ENCODE measurements at places on chromosomes 7 and 10.

DNA sequence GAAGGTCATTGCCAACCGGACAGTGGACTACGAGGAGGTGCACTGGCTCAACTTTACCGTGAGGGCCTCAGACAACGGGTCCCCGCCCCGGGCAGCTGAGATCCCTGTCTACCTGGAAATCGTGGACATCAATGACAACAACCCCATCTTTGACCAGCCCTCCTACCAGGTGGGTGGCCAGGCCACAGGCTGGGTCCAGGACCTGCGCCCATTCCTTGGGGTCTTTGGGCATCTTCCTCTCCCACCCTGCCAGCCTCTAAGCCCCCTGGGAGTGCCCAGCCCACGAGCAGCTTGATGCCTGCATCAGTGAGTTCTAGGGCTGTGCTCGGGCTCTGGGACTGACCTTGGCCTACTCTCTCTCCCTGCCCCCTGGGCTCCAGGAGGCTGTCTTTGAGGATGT is 25.8 kb upstream of the VSIR start:
- no peak for DNase-seq

DNA sequence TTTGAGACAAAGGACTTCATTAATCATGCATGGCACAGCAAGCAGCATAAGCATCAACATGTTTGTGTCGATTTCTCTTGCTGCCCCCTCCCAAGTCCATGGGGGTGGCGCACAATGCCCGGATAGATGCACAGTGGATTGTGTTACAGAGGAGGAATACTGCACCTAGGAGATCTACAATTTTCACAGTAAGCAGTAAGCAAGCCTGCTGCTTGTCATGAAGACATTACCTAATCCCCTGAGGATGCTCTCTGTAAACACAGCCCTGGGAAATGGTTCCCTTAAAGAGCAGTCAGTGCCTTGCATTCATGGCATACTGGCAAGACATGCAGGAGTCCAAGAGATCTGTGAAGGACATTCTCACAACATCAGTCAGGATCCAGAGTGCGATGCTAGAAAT is 137.7 kb downstream of the ETV1 start:
- DNase-seq: no peak

GRCh38 chr10:1190052-1190395 is 133.8 kb downstream of the WDR37 start:
- DNase-seq: no peak

DNA sequence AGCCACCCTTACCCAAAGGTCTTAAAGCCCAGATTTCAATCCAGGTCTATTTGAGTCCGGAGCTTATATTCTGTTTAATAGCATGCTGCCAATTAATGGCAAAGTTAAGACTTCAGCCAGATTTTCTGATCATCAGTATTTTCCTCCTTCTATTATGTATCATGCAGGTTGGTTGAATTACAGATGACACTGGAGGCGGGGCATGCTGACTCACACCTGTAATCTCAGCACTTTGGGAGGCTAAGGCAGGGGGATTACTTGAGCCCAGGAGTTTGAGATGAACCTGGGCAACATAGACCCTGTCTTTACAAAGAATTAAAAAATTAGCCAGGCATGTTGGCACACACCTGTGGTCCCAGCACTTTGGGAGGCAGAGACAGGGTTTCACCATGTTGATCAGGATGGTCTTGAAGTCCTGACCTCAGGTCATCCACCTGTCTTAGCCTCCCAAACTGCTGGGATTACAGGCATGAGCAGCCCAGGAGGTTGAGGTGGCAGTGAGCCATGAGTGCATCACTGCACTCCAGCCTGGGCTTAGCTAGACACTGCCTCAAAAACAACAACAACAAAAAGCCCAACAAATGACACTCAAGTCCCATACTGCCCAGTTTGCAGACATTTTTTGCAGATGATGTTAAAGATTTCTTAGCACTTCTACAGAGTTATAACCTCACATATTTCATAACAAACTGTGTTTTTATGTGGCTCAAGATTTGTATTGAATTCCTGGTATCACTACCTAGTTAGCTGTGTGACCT is 62.5 kb downstream of the MCU start:
- DNase-seq: no peak

DNA sequence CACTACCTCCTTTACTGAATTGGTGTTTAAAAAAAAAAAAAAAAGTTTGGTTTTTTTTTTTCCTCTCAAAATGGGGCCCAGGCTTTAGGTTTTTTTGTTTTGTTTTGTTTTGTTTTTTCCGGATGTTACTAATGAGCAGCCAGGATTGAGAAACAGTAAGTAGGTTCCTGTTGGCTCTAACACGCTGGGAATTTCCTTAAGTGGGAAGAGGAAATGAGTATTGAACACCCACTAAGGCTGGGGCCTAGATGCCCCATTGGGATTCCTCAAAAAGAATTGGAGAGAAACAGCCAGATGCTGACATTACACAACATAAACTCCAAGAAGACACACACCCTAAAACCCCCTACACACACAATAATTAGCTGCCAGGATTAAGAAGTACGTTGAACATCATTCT is 102.2 kb upstream of the NANOS1 start:
- no peak for DNase-seq

DNA sequence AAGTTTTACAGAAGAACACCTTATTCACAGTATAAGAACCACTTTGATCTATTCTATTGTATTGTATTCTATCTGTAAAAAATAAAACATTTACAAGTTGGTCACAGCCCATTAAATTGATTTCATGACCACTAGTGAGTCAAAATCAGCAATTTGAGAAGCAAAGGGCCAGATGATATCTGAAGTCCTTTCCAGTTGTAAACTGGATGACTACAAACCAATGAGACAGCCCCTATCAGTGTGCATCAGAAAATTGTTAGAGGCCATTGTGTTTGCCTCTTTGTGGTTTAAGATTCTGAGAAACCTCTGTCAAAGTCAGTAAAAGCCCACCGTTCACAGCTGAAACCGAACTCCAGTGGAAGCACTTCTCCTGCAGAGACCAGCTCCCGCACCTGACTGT is 54.8 kb downstream of the TBXAS1 start:
- no peak for DNase-seq

DNA sequence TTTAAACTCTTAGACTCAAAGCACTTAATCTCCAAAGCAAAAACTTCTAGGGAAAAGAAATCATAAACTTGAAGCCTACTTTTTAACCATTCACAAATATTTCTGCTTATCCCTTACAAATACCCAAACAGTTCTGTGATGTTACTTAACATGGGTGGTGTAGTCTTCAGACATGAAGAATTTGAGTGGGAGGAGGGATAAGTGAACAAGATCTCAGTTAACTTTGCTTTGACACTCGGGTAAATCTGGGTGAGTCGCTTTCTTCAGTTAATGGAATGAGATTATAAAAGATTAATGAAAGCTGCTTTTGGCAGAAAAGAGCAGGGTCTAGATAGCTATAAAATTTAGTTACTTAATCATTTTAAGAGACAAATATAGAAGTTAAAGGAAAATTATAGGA is 47.5 kb downstream of the RNF133 start:
- DNase-seq: no peak

GRCh38 chr7:12637819-12638592 is 49.4 kb upstream of the ARL4A start:
- DNase-seq: no peak

DNA sequence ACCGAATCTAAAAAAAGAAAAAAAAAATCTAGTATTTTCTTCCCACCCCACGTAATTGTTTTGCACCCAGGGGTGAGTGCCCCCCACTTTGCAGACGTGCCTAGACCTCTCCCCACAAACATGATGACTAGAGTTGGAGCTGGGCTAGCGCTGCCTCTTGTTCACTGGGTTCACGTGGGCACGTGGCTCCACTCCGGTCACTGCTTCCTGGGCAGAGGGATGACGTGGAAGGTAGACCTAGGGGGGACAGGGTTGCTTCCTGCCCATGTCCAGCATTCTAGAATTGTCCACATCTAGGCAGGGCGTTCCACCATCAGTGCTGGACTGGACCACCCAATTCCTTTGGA is 861 bp upstream of the LIMK1 start:
- no peak for DNase-seq

DNA sequence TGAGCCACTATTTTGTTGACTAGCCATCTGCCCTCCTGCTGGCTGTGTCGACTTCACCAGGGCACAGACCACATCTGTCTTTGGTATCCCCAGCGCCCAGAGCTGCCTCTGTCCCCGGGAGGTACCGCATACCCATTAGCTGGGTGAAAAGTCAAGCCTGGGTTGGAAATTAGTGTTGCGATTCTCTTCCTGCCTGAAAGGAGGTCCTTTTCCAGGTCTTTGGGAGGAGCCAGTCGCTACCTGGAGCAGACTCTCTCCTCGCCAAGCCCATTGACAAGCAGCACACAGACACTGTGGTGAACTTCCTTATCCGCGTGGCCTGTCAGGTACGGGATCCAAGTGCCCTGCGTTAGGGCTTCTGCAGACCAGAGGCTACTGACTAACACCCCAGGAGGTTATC is 79.4 kb downstream of the TRRAP start:
- no peak for DNase-seq

DNA sequence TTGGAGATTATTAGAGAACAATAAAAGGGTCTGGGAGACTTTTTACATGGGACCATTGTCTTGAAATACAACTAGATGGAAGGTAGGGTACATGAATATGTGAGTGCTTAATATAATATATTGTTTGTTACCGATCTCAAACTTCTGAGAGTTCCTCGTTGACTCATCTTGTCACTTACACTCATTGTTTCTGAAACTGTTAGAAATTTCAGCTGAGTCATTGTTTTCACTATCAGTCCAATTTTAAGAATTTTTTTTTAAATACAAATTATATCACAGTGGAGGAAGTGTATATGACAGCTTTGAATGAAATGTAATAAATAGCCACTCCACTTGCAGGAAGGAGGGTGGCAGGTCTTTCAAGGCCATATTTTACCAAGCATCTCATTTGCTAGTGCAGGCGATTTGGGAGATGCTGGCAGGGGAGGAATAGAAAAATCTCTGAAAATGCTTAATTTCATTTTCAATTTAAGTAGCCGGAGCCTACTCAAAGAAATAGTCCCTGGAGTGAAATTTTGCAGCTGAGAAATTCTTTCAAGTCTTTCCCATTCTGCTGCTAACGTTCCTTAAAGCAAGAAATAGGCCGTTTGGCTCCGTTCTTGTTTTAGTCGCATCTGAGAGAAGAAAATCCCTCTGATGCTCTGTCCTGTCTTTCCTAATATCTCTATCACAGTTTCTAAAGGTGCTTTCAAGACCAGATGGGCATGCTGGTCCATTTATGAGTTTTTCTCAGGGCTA is 1404.2 kb upstream of the CELF2 start:
- DNase-seq: no peak

- DNase-seq: peak; percentile 91
Measured at GRCh38 chr7:584122-584465, 64.4 kb upstream of the PDGFA start.

- DNase-seq: peak; percentile 30
Measured at GRCh38 chr7:70710011-70710480, 421.9 kb upstream of the GALNT17 start.

DNA sequence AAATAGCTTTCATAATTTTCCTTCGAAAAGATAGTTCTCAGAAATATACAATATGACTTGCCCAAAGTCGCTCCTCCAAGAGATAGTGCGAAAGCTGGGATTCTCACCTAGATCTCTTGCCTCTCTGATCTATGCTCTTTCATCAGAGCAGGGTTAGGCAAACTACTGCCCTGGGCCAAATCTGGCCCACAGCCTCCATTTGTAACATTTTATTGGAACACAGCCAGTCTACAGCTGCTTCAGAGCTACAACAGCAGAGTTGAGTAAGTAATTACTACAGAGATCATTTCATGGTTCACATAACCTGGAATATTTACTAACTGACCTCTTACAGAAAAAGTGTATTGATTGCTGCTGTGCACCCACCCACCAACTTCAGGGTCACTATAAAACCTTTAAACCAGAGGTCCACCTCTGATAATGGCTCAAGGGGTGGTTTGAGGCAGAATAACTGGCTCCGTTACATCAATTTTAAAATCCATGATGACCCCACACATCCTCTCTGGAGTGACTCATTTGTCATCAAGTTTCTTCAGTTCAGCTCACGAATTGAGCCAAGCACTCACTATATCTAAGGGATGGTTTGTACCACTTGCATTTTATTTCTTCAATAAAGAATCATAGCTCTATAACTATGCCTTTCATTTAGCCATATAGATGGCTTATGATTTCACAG is 1019.0 kb downstream of the XPNPEP1 start:
- DNase-seq: no peak

DNA sequence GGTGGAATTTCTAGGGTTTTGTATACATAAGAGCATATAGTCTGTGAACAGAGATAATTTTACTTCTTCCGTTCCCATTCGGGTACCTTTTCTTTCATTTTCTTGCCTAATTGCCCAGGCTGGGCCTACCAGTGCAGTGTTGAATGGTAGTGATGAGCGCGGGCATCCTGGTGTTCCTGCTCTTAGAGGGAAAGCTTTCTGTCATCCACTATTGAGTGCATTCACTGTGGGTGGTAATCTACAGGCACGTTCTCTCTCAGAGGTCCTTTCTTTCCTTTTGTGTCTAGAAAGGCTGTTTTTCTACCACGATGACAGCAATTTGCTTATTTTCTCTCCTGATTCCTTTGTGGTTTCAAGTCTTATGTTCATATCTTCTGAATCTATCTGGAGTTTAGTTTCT is 65.0 kb downstream of the INPP5A start:
- DNase-seq: no peak

DNA sequence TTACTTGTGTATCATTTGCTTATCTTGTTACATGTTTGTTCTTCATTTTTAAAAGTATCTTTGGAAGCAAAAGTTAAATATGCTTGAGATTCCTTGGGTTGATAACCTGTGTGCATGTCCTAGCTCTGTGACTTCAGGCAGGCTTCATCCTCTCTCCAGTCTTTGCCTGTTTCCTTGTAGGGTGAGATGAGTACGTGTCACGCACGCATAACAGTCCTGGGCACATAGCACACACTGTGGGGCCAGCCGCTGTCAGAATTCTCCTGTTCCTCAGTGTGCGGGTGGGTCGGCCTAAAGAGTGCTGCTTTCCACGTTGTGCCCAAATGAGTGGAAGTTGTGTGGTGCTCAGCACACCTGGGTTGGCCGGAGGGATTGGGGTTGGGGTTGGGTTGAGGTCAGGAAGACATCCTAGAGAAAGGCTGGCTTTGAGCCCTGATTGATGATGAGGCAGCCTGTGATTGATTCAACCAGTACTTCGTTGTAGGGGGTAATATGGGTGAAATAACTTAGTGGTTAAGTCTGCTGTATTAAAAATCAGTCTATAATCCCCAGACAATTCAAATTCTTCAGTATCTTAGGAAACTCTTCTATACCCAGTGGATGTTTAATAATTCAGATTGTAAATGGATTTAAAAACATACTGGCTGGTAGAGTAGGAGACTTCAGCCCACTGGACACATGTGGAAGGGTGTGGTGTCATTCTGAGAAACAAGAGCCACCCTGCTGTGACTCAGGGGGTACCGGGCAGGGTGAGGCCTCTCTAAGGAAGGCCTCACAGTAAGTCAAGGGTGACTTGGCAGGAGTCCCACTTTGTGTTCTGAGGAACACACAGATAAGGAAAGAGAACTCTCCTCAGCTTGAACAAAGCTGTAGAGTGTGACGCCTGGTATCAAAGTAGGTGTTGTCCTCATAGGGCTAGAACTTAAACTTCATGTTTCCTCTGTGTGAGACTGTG is 54.8 kb downstream of the DAGLB start:
- DNase-seq: no peak

- no peak for DNase-seq
Measured at GRCh38 chr7:69364813-69365643, 233.2 kb upstream of the AUTS2 start.

Data from Jurkat, Clone E6-1 (cell line).